HT1080 (cell line): ENCODE measurements at places on chromosomes 13 and 19. TPM values are rescaled to one million over a fixed set of nuclear protein-coding genes. Genes with fewer than 3 reads are reported as not detected.

DNA sequence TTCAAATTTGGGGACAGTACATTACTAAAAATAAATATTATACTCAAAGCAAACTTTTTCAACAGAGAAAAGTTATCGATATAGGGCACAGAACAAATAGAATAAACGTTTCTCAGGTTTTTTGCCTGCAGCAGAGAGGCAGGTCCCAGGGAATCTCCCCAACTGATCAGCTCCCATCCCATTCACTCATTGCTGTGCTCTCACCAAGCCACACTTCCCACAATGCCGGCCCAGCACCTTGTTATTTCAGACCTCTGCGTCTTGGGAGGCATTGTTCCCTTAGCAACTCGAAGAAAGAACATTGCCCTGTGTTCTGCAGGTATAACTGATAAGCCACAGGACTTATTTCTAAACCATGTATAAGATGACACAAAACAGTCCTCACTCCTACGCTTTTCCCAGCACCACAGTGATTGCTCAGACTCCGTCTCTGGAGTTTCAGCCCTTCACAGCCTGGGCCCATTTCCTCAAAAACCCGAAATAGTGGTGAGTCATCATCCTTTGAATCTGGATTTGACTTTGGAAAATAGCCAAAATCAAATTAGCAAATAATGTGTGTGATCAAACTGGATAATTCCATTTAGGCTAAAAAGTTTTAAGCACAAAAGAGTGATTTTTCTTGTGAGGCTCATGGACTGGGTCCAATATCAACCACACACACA is 100.4 kb downstream of the DCLK1 start:
- DNase-seq, result peak; percentile 57

DNA sequence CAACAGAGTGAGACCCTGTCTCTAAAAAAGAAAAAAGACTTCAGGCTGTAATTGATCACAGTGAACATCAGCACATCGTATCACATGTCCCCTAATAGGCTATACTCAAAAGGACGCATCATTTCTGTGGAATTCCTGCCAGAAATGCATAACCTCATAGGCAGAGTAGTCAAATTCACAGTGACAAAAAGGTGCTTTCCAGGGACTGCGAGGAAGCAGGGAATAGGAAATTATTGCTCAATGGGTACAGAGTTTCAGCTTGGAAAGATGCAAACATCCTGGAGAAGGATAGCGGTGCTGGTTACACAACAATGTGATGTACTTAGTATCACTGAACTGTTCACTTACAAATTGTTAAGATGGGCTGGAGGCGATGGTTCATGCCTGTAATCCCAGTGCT is 41.1 kb upstream of the MRI1 start:
- DNase-seq, result no peak

- DNase-seq, result peak; percentile 52
These were observed 1146.2 kb upstream of the SPRY2 start for GRCh38 chr13:81487151-81487550.

- no peak for DNase-seq
These were observed 41.9 kb downstream of the CYP4F22 start for GRCh38 chr19:15550273-15550672.

DNA sequence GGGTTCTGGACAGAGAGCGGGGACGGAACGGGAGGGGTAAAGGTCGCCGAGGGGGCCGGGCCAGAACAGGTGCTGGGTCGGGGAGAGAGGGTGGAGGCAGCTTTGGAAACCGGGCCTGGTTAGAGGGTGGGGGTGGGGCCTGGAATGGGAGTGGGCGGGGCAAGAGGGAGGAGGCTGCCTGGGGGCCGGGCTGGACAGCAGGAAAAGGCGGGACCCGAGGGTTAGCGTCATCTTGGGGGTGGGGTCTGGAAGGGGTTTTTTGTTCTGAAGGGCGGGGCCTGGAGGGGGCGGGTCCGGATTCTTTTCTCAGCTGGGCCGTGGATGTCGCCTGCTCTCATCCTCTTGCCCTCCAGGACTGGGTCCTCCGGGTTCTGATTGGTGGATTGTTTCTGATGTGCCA is 4.3 kb upstream of the ZNF813 start:
- DNase-seq, result no peak

The ANGPTL8 gene
- not detected in 2 replicates for total RNA-seq

GRCh38 chr13:43154156-43154651 is 130.8 kb downstream of the DNAJC15 start:
- no peak for DNase-seq

- DNase-seq, result no peak
These were observed 1423.3 kb upstream of the PCDH20 start for GRCh38 chr13:62838929-62839328.

DNA sequence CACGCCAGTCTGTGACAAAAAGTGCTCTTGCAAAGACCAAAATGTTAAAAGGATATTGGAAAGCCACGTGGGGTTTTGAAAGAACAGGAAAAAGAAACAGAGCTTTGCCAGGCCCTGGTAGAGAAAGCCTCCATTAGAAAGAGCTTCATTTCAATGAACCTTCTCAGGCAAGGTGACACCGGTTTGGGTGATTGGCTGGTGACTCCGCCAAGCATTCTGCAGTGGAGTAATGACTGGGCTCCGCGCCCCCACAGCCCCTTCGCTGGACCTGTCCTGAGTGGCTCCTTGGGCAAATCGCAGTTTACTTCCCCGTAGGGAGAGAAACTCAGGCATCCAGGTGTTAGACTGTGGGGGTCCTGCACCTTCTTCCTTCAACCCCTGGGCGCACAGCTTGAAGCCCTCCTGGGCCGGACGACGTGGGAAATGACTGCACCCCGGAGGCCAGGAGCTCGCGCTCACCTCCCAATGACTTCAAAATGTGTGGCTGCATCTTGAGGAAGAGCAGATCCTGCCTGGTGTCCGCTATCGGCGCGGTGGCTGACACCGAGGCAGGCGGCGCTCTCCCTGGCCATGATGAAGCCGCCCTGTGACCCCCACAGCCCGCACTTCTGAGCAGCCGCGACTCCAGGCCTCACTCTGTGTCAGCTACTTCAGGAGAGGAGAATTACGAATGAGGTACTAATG is 444.6 kb upstream of the SGCG start:
- DNase-seq, result no peak
